ENCODE measurements at places on chromosomes 1 and 21. TPM values are rescaled to one million over a fixed set of nuclear protein-coding genes. Genes with fewer than 3 reads are reported as not detected.

DNA sequence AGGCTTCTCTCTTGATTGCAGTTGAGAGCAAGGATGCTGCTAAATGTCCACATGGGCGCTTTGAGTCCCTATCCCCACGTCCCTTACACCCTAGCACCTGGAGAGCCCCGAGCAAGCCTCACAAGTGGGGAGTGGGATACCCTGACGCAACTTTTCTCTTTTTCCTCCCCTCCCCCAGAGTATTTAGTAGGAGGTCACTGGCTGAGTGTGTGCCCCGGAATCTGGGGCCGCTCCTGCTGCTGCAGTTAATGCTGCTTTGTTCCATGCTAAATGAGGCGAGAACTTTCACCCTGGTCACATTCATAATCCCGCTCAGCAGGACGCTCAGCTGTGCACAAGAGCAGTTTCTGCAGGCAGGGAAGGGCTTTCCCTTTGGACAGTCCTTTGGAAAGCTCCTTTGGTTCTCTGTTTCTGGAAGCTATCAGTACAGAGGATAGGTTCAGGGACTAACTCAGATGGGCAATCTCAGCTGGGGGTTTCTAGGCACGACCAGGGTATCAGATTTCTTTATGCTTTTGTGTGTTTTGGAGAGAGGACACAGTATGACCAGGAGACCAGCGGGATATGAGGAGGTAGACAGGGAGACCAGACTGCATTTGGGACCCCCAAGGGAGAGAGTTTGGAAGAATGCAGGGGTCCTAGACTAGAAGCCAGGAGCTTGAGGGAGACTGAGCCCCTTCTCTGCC, 75.9 kb downstream of the NOS1AP start:
- DNase-seq, result no peak

DNA sequence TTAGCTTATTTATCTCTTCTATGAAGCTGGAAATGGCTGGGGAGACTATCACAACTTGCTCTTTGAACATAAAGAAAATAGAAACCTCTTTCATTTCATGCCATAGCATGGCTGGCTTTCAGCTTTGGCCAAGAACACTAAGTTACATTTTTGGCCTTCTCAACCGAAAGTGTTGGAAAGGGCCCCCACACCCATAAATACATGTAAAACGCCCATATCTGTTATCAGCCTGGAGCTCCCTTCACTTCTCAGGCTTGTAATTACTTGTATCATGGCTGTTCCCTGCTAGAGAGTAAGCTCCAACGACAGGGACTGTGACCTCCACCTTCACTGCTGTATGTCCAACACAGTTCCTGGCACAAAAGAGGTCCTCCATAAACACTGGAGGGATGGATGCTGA, 12.7 kb upstream of the EIF4G3 start:
- DNase-seq, result no peak

- no peak for DNase-seq
Observed at GRCh38 chr1:234962340-234962989, 166.2 kb downstream of the TOMM20 start.

ADAM30 gene
- not detected for total RNA-seq

- DNase-seq, result no peak
Observed at GRCh38 chr1:39955547-39956539, 898 bp downstream of the MFSD2A start.

DNA sequence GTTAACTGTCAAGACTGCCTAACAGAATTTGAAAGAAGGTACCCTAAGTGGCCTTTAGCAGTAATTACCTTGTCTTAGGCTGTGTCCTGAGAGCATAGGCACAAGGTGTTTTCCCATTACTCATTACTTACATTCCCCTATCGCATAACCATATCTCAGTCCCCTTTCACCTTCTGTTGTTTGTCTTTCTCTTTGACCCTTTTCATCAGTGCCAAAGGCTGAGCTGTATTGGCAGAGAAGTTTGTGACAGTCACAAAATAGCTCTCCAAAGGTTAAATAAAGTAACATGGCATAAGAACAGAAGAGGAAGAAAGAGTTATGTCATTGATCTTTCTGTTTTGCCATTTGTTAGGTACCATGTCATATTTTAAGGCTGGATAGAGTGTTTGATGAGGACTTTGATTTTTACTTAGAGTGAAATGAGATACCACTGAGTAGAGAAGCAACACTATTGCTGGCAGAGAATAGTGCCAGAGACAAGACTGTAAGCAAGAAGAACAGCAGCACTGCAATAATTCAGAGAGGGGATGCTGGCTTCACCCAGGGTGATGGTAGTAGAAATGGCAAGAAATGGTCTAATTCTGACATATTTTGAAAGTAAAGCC, 497.8 kb downstream of the TTLL7 start:
- DNase-seq, result no peak

DNA sequence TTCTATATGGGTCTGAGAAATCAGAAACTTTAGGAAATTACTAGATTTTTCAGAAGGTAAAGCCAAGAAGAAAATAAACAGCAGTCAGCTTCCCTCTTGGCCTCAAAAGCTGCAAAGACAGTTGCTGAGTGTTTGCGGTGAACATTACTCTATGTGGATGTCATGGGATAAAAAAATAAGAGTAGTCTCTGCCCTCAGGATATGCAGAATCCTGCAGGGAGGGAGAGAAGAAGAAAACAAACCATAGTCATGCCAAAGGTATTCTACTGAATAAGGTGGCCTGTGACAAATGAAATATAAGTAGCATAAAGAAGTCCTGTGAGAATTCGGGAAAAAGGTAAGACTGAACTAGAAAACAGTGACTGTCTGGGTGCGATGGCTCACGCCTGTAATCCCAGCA, 19.0 kb downstream of the YARS1 start:
- DNase-seq, result no peak
